ENCODE measurements at places on chromosomes 7 and 10.

DNA sequence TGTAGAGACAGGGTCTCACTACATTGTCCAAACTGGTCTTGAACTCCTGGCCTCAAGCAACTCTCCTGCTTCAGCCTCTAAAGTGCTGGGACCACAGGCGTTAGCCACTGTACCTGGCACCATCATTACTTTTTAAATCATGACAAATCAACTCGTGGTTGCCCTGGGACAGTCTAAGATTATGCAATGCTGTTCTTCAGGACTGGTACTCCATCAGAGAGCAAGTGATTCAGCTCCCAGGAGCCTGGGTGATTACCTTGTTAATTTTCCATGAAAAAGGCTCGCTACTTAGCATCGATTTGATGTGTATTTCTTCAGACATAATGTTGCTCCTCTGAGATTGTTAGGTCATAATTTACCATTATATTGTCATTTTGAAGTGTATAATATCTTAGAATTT is 158.9 kb upstream of the STEAP4 start:
- DNase-seq = no peak

DNA sequence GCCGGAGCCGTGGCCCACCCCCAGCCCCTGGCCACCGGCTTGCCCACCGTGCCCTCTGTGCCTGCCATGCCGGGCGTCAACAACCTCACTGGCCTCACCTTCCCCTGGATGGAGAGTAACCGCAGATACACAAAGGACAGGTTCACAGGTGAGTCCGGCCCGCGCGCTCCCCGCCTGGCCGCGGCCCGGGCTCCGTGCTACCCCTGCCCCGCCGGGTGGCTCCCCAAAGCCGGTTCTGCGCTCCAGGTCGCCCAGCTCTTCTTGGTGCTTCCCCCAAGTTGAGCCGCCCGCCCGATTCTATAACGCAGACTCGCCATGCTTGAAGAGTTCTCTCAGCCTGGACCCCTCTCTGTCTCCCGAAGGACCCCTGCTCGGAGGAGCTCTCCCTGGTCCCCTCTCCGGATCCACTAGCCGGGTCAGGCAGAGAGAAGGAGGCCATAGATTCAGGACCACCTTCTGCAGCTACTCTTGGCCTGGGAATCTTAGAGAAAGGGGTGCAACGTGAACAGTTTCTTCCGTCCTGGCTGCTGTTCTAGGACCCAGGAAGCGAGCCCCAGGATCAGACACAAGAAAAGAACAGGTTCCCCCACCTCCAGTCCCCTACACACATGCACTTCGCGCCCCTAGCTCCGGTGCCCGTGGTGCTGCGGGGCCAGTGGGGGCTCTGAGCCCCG is 999 bp downstream of the TLX1 start:
- no peak for DNase-seq

GRCh38 chr10:60042914-60043313 is 136.6 kb upstream of the CCDC6 start:
- no peak for DNase-seq

DNA sequence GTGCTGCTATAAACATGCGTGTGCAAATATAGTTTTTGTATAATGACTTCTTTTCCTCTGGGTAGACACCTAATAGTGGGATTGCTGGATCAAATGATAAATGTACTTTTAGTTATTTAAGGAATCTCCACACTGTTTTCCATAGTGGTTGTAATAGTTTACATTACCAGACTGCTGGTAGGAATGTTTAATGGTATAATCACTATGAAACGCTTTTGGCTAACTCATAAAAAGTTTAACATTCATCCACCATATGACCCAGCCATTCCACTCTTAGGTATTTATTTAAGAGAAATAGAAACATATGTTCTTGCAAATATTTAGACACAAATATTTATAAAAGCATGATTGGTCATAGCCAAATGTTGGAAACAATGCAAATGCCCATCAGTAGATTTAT is 32.1 kb upstream of the TFEC start:
- no peak for DNase-seq

- DNase-seq = no peak
Measured at GRCh38 chr10:72509941-72510340, 115.9 kb downstream of the MICU1 start.

- no peak for DNase-seq
Measured at GRCh38 chr10:6795541-6795940, 215.5 kb upstream of the PRKCQ start.

GRCh38 chr10:102775935-102776669 is 32.4 kb downstream of the WBP1L start:
- DNase-seq = peak; percentile 94

GRCh38 chr7:47478017-47478344 is 103.9 kb downstream of the TNS3 start:
- no peak for DNase-seq

DNA sequence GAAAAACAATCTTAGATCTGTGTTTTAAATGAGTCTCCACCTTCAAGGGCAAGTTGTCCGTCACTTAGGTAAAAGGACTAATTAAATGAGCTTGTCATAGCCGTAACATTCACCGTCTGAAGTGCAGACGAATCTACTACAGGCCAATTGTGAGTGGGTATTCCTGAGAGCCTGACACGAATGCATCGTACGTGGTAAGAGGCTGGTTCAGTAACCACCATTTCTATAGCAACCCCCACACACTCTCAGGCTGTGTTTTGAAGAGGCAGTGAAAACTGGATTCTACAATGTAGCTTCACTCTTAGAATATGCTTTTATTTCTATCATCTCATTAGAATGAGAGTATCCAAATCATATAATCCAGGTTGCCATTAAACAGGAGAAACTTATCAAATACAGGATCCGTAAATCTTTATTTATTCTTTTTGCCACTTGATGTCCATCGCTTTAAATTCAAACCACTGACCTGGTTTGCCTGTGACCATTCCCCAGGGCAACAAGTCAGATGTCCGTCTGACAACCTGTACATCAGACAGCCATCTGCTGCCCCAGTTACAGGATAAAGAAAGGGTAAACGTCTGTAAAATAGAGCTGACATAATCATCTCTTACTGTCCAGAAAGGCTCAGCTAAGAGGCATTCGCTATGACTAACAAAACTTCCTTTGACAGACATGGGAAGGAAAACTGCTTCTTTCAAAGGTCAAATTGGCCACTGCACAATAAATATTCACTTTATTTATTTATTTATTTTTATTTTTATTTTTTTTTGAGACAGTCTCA is 70.3 kb upstream of the NMT2 start:
- no peak for DNase-seq

DNA sequence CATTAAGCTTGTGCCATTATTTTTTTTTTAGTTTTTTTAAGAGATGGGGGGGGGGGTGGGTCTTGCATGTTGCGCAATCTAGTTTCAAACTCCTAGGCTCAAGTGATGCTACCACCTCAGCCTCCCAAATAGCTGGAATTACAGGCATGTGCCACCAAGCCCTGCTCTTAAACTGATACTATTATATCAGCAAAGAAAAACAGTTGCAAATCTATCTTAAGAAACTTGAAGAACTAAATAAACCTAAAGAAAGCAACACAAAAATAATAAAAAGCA is 47.5 kb downstream of the BRAF start:
- DNase-seq = no peak

GRCh38 chr10:75883081-75884072 is 452.0 kb downstream of the LRMDA start:
- no peak for DNase-seq

DNA sequence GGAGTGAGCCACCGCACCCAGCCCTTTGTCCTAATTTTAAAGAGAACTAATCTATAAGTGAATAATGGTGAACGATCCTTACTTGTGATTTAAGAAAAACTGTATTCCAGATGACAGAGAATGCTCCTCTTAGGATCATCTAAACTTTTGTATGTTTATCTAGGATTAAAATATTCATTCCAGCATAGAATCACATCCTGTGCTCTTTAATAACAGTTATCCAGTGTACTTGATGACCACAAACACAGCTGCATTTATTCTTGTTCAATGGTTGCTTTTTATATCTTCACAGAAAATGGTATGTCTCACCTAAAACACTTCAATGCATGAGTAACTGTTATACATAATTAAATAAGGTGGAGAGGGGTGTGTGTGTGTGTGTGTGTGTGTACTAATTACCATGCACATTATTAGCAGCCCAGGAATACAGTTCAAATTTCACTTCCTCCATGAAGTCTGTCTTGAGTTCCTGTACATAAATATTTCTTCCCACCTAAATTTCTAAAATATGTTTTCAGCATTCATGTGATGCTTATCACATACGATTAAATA is 38.5 kb upstream of the SEMA3C start:
- no peak for DNase-seq

DNA sequence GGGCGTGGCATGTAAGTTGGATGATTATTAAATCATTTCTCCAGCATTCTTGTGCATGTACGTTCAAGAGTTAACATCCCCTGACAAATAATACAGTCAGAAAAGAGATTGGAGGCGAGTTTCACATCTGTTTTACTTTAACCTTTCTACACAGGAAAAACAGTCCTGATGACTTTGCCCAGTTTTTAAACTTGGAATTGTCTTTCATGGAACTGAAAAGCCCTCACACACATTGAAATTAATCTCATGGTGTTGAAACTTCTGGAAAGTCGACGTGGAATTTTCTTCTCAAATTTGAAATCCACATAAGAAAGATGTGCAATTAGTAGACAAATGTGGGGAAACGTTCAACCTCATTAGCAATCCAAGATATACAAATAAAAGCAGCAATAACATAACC is 31.2 kb upstream of the ZNF438 start:
- DNase-seq = peak; percentile 81

GRCh38 chr10:88389456-88389855 is 193.7 kb downstream of the RNLS start:
- peak; percentile 51 for DNase-seq

GRCh38 chr7:154684666-154685563 is 318.0 kb downstream of the PAXIP1 start:
- DNase-seq = peak; percentile 30

DNA sequence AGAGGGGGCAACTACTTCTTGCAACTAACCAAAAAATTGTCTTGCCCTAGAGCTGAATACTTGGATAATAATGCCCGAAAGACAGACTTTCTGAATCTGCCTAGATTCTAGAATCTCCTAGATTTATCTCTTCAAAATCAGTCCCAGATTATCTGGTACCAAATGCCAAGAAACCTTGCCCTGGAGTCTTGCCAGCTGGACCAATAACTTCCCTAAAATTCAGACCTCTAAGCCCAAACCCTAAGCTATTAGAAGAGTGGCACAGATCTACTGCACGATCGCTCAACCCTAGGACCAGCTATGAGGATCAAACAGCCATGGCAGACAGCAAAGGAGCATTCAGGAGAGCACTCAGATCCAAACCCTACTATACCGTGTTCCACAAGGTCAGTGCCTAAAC is 45.0 kb downstream of the ARMH3 start:
- no peak for DNase-seq

DNA sequence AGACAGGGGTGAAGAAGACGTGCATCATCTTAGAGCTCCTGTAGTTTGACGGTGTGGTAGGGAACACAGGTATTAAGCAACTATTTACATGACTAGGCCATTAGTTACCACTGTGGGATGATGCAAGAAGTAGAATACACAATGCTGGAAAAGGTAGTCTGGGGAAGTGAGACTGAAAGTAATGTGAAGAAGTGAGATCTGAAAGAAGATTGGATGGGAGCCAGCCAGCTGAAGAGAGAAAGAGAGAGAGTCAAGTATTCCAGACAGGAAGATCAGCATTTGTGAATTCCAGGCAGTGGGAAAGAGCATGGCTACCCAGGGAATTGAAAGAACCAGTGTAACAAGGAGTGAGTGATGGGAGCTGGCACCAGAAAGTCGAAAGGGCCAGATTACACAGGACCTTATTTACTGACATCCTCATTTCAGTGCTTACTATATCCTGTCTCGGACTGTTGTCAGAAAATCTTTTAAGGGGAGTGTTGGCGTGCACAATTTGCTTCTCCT is 4.0 kb upstream of the CFAP58 start:
- DNase-seq = peak; percentile 57

DNA sequence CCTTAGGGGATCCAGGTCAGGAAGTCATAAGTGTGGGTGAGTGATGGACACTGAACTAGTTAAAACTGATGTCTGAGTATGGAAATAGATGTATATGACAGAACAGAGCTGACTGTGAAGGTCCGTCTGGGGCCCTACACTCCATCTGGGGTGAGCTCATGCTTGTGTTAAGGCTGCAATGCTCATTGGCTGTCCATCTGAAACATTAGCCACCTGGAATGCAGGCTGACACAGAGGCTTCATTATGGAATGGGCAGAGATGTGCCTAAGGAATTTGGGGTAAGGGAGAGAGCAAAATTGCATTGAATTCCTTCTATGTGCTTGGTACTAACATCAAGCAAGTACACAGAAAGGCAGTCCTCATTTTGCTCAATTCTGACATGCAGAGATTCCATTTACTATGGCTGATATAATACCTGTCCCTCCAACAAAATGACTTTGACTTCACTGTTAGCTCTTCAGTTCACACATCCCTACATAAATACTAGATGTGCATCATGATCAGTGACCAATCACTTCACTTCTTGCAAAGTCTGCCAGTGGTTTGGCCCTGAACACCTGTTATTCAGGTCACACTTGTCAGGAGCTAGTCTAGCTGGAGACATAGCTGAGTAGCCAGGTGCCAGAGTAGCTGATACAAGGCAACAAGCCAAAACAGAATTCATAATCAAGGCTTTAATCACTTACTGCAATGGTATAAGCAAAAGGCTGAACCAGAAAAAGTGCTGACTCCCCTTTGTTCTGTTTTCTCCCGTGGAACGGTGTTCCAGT is 128.9 kb upstream of the VWC2 start:
- no peak for DNase-seq

DNA sequence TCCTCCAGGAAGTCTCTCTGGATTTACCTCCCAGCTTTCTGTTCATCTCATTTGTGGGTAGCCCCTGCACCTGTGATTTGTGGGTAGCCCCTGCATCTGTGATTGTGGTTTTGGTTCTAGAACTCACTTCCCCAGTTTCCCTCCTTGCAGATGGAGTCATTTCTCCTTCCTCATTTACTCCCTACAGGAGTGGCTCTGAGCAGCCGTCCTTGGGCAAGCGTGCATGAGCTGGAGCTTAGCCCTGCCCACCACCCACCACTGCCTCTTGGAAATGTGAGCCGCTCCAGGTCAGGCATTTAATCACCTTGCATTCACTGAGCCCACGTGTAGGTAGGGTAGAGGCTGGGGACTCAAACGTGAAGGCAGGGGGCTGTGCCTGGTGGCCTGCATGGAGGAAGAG is 8.2 kb downstream of the COL26A1 start:
- DNase-seq = no peak

DNA sequence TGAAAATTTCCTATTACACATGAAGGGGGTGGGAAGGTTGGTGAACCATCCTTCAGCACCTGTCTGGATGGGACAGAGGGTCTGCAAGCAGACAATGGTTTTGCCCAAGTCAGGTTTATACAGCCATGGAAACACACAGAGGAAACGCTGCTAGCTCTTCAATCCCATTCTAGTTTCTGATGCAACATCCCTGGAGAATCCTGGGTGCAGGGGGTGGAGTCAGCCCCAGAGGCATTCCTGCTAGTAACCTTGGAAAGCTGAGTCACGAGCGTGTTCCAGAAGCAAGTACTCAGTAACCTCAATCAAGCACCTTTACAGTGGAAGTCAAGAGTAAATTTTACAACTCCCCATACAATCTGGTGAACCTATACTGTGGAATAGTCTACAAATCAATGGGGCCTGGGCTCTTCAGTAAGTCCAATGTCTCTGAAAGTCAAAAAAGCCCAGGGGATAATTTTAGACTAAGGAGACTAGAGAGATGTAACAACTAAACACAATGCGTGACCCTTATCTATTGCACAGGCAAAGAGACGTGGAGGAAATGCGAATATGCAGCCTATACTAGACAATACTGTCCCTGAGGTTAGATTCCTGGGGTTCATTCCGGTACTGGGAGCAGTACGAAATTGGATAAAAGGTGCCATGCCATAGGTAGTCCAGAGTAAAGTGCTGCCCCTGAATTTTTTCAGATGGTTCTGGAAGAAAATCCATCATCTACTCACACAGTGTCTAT is 95.4 kb downstream of the ZRANB1 start:
- no peak for DNase-seq

- no peak for DNase-seq
Measured at GRCh38 chr7:40643664-40644063, 508.9 kb downstream of the SUGCT start.
